ENCODE measurements at places on chromosomes 2 and 18.

DNA sequence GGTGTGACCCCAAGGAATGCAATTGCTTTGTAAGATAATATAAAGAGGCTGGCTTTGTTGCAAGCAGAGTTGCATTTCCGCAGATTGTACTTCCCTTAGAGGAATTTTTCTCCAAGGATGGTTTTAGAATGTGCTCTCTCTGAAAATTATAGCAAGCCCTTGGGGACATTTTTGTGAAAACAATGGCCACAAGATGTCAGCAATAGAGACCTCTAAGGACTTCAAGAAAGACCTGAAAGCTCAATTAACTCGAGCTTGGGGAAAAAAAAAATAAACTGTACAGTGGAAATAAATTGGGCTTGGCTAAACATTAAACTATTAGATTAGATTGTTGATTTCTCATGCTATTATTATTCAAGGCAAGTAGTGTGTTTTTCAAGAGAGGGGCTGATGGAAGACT, 81.3 kb upstream of the KYNU start:
- no peak for DNase-seq

GRCh38 chr2:194253528-194254259, 1403.3 kb upstream of the SLC39A10 start:
- no peak for DNase-seq

DNA sequence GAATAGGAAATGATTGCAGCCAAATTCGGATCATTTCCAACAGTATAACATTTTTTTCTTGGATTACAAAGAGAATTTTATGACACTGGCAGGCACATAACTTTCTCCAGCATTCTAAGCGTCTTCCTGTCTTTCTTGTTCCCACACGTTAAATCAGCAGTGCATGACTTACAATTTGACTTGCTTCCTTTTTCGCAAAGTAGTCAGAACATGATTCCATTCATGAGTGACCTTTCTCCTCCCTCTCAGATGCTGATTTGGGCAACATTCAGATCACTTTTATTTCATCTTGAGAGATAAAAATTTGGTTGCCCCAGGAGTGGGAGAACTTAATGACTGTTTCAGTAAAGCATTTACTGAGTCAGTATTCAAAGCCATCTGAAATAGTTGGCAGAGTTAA, 858.7 kb upstream of the ACVR2A start:
- no peak for DNase-seq

- DNase-seq: no peak
These were observed 11.2 kb upstream of the DAW1 start for GRCh38 chr2:227860221-227860641.

DNA sequence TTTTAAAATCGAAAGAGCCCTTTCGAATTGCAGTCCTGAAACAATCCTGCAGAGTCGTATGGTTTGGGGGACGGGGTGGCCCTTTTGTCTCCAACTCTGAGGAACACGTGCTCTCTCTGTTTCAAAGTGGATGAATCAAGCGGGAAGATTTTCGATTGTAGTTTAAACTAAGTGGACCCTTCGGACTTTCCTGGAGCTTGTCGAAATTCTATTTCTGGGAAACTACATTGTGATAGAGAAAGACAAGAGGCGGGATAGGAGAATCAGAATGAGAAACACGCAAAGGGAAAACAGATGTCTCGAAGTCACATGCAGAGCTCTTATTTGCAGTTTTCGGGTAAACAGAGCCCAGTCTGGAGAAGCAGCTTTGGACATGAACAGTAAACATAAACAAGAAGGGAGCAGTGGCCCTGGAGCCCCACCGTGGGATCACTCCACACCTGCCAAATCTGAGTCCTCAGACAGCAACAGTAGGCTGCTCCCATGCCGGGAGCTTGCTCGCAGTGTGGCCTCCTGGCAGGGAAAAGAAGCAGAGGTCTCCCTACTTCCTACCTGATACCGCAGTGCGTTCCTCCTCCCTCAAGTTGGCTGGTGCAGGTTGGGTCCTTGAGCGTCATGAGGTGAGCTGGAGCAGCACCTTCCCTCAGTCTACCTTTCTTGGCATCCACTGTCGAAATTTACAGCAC, 202.4 kb downstream of the SLC4A3 start:
- no peak for DNase-seq

GRCh38 chr2:46706264-46706983, 209.2 kb downstream of the MCFD2 start:
- DNase-seq: no peak

DNA sequence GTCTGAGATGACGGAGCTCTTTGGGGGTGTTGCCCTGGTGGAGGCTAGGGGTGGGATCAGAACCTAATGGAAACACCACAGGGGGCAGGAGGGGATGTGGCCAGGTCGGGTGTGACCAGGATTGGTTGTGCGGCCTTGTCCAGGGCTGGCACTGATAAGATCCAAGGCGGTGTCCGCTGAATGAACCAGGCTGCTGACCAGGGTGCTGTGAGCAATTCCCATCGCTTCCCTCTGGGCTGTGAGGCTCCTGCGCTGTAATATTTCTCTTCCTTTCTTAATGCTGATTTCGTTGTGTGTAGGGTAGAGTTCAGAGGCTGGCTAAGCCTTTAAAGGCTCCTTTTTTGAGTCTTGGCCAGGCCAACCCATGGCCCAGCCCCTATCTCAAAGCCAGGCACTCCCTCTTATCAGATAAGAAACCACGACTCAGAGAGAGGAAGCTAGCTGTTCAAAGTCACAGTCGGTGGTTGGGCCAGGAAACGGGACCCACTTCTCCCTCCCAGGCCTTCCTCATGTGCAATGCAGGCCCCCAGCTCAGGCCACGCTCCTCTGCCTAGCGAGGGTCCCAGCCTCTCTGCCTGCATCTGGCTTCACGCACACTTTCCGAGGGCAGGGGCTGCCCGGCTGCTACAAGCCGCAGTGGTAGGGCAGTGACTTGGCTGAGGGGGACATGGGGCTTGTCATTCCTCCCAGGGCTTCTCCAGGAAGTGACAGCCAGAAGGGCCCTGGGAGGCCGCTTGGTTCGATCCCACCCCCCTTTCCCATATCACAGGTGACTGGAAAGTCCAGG, 26.0 kb upstream of the FOSL2 start:
- peak; percentile 66 for DNase-seq

- no peak for DNase-seq
These were observed 16.2 kb upstream of the MBD2 start for GRCh38 chr18:54240629-54241107.

DNA sequence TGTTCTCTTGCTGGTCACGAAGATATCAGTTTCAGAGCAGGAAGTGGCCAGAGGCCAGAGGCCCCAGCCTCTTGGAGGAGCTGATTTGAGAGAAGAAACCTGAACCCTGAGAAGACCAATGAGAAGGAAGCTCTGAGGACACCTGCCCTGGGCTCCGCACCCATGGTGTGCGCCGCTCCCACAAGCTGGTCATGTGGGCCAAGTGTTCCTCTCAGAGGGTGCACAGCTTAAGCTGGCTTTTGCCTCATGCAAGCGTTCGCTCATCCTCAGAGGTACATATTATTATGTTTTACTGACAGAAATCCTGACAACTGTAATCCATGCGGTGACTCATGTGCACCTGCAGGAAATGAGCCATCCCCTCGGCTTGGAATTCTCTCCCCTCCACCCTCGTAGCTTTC, 316.1 kb upstream of the MYT1L start:
- no peak for DNase-seq

DNA sequence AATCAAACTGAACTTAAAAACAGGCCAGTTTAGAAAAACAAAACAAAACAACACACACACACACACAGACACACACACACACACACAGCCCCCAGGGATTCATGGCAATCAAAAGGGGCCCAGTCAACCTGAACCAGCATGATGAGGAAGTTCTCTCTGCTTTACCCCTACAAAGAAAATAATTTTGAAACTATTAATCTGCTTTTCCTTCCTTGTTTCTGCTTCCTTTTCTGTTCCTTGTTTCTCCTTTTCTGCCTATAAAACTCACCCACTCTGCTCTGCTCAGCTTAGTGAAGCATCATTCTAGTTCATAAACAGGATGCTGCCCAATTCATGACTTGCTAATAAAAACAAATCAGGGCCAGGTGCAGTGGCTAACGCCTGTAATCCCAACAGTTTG, 203.1 kb downstream of the RAB3GAP1 start:
- DNase-seq: no peak

GRCh38 chr2:33436083-33436482, 40.4 kb upstream of the RASGRP3 start:
- DNase-seq: no peak

DNA sequence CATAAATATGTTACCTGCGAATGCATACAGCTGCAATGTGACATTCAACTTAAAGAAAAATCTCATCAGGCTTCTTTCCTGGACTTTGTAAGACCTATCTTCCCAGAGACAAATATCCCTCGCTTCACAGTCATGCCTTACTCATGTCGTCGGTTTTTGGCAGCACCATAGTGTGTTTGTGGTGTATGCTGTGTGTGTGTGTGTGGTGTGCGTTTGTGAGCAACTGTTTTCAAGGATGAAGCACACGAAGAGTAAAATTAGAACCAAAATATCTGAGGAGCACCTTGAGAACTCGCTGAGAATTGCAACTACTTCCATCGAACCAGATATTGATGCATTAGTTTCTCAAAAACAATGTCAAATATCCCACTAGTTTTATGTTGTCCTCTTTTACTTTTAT, 56.9 kb downstream of the ASB1 start:
- DNase-seq: no peak

DNA sequence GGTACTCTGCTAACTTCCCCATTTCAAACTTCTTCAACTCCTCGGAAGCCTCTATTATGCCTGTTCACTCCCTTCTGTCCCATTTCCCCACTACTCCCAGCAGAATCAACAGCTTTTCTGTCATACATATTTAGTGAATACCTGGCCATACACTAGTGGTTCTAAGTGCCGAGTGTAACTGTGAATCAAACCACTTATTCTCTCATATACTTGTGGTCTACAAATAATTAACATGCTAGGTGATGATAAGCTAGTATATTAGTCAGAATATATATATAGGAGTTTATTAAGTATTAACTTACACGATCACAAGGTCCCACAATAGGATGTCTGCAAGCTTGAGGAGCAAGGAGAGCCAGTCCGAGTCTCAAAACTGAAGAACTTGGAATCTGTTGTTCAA, 150.7 kb downstream of the CCDC102B start:
- no peak for DNase-seq

DNA sequence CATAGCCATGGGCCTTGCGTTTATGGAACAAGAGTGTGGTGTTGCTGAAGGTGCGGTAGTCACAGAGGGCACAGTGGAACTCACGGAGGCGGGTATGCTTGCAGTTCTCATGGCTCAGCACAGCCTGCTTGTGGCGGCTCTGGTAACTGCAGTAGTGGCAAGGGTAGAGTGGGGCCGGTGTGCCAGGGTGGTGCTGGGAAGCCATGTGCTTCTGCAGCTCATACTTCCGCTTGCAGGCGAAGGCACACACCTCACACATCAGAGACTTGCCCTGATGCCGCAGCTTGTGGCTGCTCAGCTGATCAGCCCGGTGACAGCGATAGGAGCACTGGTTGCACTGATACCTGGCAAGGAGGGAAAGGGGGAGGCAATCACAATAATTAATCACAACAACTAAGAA, 14.7 kb downstream of the ZNF142 start:
- DNase-seq: no peak

GRCh38 chr2:14891546-14891945, 259.0 kb downstream of the LRATD1 start:
- DNase-seq: no peak

GRCh38 chr2:160859096-160859495, 301.1 kb upstream of the TANK start:
- DNase-seq: no peak

DNA sequence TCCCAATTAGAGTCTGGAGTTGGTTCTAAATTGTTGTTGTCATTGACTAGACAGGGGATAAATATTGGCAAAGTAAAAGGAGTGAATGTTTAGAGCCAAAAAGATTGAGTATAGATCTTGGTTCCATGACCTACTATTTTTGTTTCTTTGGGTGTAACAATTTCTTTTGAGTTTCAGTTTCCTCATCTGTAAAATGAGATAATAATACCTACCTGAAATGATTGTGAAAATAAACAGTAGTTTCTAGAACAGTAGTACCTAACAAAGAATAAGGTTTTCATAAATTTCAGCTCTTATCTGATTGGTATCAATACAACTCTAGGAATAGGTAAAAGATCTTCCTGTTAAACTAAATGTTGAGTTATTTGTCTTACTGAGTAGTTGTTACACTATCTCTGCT, 56.8 kb downstream of the PMS1 start:
- DNase-seq: no peak

DNA sequence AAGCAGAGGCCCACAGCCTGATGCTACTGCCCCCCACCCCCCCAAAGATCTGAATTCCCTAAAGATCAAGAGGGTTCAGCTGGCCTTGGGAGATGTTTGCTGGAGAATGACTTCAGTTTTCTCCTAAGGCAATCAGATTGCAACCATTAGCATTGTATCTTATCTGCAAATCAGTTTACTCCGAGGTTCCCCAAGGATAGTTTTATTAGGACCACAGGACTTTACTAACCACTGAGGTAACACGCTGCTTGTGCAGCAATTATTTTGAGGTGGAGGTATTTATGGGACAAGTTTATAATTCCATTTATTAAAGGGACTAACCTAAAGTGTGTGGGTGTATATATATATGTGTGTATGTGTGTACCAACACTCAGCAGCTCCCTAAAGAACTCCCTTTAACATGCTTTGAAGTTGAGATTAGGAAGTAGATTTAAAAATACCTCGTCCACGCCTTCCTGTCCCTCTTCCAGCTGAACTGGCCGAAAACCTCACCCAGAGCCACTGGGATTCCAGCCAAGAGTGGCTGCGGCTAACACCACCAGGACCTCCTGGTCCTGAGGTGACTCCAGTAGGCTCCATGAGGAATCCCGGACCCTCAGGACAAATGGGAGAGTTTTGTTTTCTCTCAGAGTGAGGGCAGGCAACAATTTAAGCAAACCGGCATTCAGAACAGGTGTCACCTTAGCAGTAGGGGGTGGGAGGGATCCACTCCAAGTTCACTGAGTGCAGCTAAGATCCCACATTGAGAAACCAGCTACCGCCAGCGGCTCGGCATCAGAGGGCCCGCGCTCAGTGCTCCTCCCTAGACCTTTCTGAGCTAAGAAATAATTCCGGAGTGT, 3.0 kb upstream of the DLX1 start:
- DNase-seq: no peak

DNA sequence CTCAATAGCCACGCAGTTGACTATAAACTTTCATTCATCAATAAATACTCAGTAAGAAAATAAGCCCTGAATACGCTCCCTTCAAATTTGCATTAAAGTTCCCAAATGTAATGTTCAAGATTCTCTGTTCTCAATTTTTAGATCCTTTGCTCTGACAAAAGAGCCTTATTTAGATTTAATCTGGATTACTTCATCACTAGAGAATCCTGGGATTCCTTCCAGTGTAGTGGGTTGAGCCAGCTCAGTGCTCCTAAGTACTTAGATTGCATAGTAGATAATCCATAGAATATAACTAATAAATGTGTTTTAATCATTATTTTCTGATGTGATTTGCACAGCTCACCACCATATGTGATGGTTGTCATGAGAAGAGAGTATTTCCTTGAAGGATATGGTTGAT, 1286.2 kb downstream of the SUCLG1 start:
- no peak for DNase-seq

DNA sequence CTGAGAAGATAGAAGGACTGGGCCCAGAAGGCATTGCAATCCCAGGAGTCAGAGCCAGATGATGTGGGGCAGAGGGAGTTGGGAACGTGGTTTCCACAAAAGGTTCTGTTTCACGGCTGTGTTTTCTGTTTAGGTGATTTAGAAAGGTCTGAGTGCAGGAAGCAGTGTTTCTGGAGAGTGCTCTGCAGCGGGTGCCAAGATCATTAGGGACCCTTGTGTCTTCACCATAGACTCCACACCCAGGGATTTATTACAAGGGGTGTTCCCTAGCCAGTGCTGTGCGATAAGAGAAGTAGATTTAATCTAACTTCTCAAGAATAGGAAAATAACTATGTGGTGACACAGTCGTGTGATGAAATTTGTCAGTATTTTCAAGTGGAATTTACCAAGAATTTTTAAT, 221.1 kb upstream of the TPO start:
- no peak for DNase-seq

Measured in effector memory CD8-positive, alpha-beta T cell (primary cell).